Progenitor cell of endocrine pancreas (in vitro differentiated cells): ENCODE measurements at places on chromosomes 16 and 17. TPM values are rescaled to one million over a fixed set of nuclear protein-coding genes. Genes with fewer than 3 reads are reported as not detected.

Gene KCNAB3
- 6.0 and 6.4 TPM in 2 replicates for total RNA-seq

Gene SPATA22
- total RNA-seq, result not detected in 2 replicates

Gene WFIKKN2
- not detected in 2 replicates for total RNA-seq

DNA sequence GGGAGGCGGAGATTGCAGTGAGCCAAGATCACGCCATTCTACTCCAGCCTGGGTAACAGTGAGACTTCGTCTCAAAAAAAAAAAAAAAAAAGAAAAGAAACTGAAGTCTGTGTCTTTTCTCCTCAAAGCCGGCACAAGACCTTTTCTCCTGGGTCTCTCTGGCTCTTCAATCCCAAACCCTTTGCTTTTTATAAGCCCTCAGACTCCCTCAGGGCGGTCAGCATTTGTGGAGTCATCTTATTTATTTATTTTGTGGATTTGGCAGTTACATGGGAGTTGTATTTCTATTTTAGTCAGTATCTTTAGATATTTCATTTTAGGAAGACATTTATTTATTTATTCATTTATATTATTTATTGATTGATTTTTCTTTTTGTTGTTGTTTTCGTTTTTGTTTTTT is 57.7 kb upstream of the MAP3K14 start:
- H3K27ac ChIP-seq, result no peak overlapping the region
- H3K4me1 ChIP-seq, result peaks cover 7% of the 10 kb centered on the region
- no peak for DNase-seq
- H3K27me3 ChIP-seq, result peaks cover 31% of the 10 kb centered on the region

- no peak for DNase-seq
- no peaks in the 10 kb centered on the region for H3K27me3 ChIP-seq
- no peak overlapping the region for H3K4me3 ChIP-seq
- peaks cover 18% of the 10 kb centered on the region for H3K4me1 ChIP-seq
Measured at GRCh38 chr16:62872339-62872738, 836.1 kb upstream of the CDH8 start.

DNA sequence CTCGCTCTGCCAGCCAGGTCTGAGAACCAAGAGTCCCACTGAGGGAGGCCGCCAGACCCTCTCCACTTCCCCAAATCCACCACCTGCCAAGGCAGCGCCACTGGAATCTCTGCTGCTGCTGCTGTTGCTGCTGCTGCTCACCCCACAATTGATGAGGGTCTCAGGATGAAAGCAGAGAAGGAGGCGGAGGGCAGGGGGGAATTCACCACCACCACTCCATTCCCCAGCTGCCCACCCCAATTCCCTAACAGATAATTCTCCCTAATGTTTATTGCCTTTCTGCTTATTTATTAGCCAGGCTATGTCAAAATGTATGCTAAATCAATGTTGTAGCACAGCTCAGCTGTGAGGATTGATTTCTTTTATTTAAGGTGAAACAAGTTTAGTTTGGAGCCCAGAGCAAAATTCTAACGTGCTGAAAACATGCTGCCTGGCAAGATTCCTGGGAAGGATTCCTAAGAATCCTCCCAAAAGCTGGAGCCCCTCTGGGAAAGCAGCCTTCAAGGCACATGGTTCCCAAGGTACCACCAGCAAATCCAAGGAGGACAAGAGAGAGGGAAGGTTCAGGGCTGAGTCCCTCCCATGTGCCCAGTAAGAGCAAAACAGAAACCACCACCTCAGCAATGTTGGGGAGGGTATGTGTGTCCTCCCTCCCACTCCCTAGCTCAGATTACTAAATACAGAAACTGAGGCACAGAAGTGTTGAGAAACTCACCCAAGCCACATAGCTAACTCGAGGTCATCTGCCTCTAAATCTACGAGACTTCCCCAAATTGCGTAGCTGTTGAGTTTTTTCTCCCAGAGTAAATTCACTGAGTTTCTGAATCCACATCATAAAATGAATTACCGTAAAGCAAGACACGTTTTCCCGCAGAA is 12.2 kb upstream of the CDH5 start:
- H3K36me3 ChIP-seq, result no peaks in the 10 kb centered on the region
- DNase-seq, result no peak
- peaks cover 21% of the 10 kb centered on the region for H3K4me1 ChIP-seq
- no peak overlapping the region for H3K4me3 ChIP-seq
- peaks cover 8% of the 10 kb centered on the region for H3K27me3 ChIP-seq

- no peaks in the 10 kb centered on the region for H3K4me1 ChIP-seq
- peaks cover 8% of the 10 kb centered on the region for H3K36me3 ChIP-seq
- no peak overlapping the region for H3K27ac ChIP-seq
- H3K4me3 ChIP-seq, result no peak overlapping the region
Measured at GRCh38 chr17:7515911-7516610, 31.9 kb downstream of the POLR2A start.

GRCh38 chr17:5509482-5509881 is 23.1 kb downstream of the MIS12 start:
- H3K36me3 ChIP-seq, result no peaks in the 10 kb centered on the region
- DNase-seq, result no peak
- peaks cover 9% of the 10 kb centered on the region for H3K27me3 ChIP-seq
- peaks cover 3% of the 10 kb centered on the region for H3K4me1 ChIP-seq

DNA sequence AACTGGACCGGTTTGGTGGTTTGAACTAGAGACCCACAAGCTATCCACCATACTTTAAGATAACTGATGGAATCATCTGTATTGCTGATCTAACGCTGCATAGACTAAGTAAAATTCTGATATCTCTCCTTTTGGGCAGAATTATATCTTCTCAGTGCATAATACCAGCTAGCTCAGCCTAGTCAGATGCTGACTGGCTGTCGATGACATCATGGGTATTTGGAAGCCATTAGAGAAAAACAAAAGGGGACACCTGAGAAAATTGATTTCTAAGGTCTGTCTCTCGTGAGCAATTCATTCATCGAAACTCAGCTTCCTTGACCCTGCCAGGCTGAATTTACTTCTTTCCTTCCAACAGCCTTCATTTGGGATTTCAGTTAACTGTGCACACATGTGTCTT is 263.0 kb upstream of the CCL2 start:
- H3K36me3 ChIP-seq, result no peaks in the 10 kb centered on the region
- H3K27me3 ChIP-seq, result peaks cover 3% of the 10 kb centered on the region
- DNase-seq, result no peak
- no peak overlapping the region for H3K27ac ChIP-seq
